Activated naive CD8-positive, alpha-beta T cell treated with anti-CD3 and anti-CD28 coated beads for 36 hours (primary cell): ENCODE measurements at places on chromosomes 4 and X. TPM values are rescaled to one million over a fixed set of nuclear protein-coding genes. Genes with fewer than 3 reads are reported as not detected.
A peak's percentile ranks its signal among the peaks of the same experiment; 100 is the strongest.

The ABHD18 gene
- 18.4 TPM for total RNA-seq

DNA sequence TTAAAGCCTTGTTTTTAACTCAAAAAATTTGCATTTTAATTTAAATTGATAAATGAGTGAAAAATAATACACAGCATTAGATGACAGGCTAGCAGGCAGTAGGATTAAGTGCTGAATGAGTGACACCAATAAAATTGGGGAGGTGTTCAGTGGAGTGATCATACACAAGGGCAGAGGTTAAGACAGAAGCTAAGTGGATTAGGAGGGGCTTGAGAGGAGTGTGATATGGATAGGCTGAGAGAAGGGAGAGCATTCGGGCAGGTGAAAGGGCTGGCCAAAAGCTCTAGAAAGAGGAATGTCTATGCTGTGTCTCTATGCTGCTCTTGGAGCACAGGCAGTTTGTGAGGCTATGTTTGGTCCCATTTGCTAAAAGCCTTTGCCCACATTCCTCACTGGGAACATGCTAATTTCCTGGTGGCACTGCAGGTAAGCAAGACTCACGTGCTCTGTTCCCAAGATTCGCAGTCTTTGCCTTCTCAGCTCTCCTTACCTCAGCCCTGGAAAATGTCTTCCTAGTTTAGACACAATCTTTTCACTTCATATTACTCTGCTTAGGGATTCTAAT lies 52.8 kb upstream of the CCSER1 start:
- H3K4me1 ChIP-seq, result no peaks in the 10 kb centered on the region
- no peak overlapping the region for H3K4me3 ChIP-seq
- H3K27ac ChIP-seq, result no peak overlapping the region
- H3K27me3 ChIP-seq, result peaks cover 7% of the 10 kb centered on the region
- no peak for DNase-seq

DNA sequence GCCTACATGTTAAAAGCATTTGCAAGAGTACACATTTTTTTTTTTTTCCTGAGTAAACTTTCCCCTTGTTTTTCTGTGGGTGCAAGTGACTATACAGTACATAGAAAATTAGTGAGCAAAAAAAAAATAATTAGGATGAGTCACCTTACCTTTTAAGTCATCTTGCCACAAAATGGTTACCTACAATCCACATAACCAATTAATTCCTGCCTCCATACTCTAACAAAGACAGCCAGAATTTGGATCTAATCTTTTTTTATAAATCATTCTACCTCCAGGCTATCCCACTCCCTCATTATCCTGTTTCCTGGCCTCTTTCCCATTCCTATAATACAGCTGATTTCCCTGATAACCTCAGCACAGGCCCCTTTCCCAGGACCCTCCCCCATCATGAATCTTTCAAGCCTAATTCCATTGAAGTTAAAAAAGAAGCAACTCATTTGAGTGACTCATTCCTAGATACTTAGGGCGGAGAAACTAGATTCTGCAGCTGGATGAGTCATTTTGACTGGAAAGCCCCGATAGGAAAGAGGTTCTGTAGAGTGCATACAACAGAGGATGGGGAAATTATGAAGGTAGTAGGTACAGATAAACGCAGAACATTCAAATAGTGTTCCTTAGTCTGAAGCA lies 128.2 kb downstream of the C4orf51 start:
- H3K4me1 ChIP-seq, result peaks cover 46% of the 10 kb centered on the region
- peak; percentile 52 for DNase-seq
- peaks cover 65% of the 10 kb centered on the region for H3K36me3 ChIP-seq
- no peaks in the 10 kb centered on the region for H3K27me3 ChIP-seq
- H3K4me3 ChIP-seq, result peak overlapping the region; percentile 59

- H3K27me3 ChIP-seq, result no peaks in the 10 kb centered on the region
- DNase-seq, result no peak
- no peaks in the 10 kb centered on the region for H3K4me1 ChIP-seq
These were observed 42.0 kb downstream of the REELD1 start for GRCh38 chr4:146256328-146256727.

The ESX1 gene
- not detected for total RNA-seq

GRCh38 chr4:17814140-17814539 lies 3.4 kb downstream of the NCAPG start:
- H3K27me3 ChIP-seq, result no peaks in the 10 kb centered on the region
- H3K4me3 ChIP-seq, result no peak overlapping the region
- H3K27ac ChIP-seq, result no peak overlapping the region
- peaks cover 12% of the 10 kb centered on the region for H3K4me1 ChIP-seq
- H3K36me3 ChIP-seq, result peaks cover 54% of the 10 kb centered on the region

DNA sequence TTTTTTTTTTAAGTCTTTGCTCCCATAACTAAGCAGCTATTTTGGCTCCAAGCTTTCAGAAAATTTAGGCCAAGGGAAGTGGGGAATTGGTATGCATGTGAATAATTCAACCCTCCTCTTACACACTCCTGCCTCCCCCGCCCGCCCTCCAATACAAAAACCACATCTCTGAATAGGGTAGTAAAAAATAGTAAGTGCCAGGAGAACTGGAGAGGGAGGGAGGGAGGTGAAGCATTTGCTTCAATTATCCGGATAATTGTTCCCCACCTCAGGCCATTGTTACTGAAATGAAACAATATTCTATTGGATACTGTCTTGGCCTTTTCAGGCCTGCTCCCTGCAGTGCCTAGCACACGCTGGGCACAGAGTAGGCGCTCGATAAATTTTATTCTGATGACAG lies 5.5 kb upstream of the GSX2 start:
- H3K4me1 ChIP-seq, result peaks cover 40% of the 10 kb centered on the region
- no peak overlapping the region for H3K4me3 ChIP-seq
- no peaks in the 10 kb centered on the region for H3K36me3 ChIP-seq
- H3K27ac ChIP-seq, result no peak overlapping the region
- H3K27me3 ChIP-seq, result peaks cover 88% of the 10 kb centered on the region

DNA sequence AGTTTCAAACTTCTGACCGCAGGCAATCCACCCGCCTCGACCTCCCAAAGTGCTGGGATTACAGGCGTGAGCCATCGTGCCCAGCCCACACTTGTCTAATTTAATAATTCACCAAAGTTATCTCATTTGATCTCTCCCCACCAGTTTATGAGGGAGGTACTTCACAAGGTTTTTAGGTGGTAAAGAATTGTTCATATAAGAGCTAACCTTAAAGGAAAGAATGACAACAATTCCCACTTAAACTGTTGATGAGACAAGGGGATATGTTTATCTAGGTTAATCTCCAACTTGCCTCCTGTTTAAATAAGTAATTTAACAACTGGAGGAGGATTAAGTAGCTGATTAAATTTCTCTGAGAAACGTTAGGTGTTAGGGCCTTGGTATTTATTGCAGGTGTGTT lies 117.6 kb upstream of the CBLL2 start:
- no peaks in the 10 kb centered on the region for H3K4me1 ChIP-seq
- H3K4me3 ChIP-seq, result no peak overlapping the region
- H3K27ac ChIP-seq, result no peak overlapping the region
- peaks cover 7% of the 10 kb centered on the region for H3K36me3 ChIP-seq
- H3K27me3 ChIP-seq, result no peaks in the 10 kb centered on the region
- DNase-seq, result no peak

DNA sequence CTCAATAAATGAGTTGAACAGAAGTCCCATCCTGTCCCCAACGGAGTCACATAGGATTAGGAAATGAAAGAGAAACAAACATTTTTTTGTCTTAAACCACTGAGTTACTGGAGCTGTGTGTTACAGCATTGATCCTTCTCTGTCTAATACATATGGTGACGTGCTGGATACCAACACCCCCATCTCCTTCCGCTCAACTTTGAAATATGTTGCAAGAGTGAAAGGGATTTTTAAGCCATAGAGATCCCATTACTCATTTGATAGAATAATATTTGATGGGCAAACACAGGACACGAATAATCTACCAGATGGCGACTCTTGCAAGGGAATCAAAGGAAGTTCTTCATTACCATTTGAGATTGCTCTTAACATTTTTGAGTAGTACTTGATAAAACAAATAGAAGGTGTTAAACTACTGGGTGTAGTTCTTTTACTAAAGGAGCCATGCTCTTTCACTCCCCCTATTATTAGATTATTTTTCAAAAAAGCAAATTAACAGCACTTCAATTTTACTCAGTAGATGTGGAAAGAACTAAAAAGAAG lies 140.5 kb downstream of the PACRGL start:
- H3K27ac ChIP-seq, result no peak overlapping the region
- no peaks in the 10 kb centered on the region for H3K27me3 ChIP-seq
- no peaks in the 10 kb centered on the region for H3K4me1 ChIP-seq
- DNase-seq, result no peak
- no peaks in the 10 kb centered on the region for H3K36me3 ChIP-seq
- H3K4me3 ChIP-seq, result no peak overlapping the region

The TENM3 gene
- not detected for total RNA-seq

DNA sequence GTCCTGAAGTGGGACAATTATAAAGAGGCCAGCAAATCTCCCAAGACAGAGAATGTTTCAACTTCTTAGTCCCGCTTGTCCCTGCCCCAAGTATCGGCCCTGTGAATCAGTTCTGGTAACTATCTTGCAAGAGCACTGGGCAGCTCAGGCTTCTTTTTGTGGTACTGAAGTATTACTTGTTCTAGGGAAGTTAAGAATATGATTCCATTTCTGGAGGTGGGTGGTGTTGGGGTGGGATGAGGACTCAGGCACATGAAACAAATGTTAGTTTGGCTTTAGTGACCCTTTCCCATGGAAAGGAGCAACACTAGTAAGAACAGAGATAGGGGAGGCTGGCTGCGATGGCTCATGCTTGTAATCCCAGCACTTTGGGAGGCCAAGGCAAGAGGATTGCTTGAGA lies 28.9 kb downstream of the HOPX start:
- peaks cover 71% of the 10 kb centered on the region for H3K4me1 ChIP-seq
- H3K4me3 ChIP-seq, result no peak overlapping the region
- no peak for DNase-seq
- no peak overlapping the region for H3K27ac ChIP-seq

DNA sequence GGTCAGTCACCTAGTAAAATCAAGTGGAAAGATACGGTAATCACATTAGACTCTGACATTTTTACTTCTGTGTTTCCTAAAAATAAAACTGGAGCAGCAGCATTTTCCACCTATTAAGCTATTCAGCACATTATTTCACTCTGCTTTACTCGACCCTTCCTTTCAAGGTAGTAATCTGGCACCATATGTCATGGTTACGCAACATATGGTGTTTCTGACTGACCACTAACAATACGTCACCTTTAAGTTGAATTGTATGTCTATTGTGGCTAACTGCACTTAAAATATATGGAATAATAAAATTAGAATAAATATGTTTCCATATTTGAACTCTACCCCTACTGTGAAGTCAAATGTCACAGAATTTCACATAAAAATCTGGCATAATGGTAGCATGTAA lies 168.8 kb downstream of the CDS1 start:
- no peaks in the 10 kb centered on the region for H3K36me3 ChIP-seq
- H3K27me3 ChIP-seq, result peaks cover 11% of the 10 kb centered on the region
- no peak overlapping the region for H3K4me3 ChIP-seq
- no peak overlapping the region for H3K27ac ChIP-seq
- no peak for DNase-seq

- H3K36me3 ChIP-seq, result no peaks in the 10 kb centered on the region
- no peak for DNase-seq
- peaks cover 2% of the 10 kb centered on the region for H3K4me1 ChIP-seq
These were observed 26.1 kb upstream of the TMEM184C start for GRCh38 chr4:147591106-147591505.

The WAS gene
- 87.8 TPM for total RNA-seq

- H3K27ac ChIP-seq, result no peak overlapping the region
- no peaks in the 10 kb centered on the region for H3K4me1 ChIP-seq
- H3K36me3 ChIP-seq, result peaks cover 1% of the 10 kb centered on the region
- H3K4me3 ChIP-seq, result no peak overlapping the region
- no peak for DNase-seq
These were observed 306.0 kb downstream of the RPA4 start for GRCh38 chrX:97189668-97190067.

DNA sequence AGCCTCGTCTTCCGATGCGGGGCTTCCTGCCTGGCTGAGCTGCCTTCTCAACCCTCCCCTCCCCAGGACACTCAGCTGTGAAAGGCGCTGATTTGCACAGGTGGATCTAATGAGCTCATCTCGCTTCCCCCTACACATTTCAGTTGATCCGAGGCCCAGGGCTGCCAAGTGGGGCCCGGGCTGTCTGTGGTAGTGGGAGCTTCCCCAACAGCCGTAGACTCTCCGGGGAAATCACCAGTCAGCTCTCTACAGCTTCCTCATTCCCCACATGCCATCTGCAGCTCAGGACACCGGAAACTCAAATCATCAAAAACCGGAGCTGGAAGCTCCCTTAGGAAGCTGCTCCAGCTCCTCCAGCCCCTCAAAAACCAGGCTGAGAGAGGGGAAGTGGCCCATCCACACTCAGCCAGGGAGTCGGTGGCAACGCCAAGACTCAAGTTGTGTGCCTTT lies 56.2 kb downstream of the SMIM20 start:
- H3K27me3 ChIP-seq, result peaks cover 12% of the 10 kb centered on the region
- DNase-seq, result no peak
- H3K27ac ChIP-seq, result no peak overlapping the region
- no peak overlapping the region for H3K4me3 ChIP-seq

GRCh38 chr4:118348886-118349285 lies 3.9 kb downstream of the PRSS12 start:
- no peak overlapping the region for H3K4me3 ChIP-seq
- no peak for DNase-seq
- peaks cover 66% of the 10 kb centered on the region for H3K27me3 ChIP-seq
- no peak overlapping the region for H3K27ac ChIP-seq
- no peaks in the 10 kb centered on the region for H3K36me3 ChIP-seq

The TEX13B gene
- not detected for total RNA-seq
